ENCODE measurements at places on chromosomes 6 and 20.

- no peak for ATAC-seq
These were observed 189.9 kb downstream of the CENPW start for GRCh38 chr6:126529637-126530362.

DNA sequence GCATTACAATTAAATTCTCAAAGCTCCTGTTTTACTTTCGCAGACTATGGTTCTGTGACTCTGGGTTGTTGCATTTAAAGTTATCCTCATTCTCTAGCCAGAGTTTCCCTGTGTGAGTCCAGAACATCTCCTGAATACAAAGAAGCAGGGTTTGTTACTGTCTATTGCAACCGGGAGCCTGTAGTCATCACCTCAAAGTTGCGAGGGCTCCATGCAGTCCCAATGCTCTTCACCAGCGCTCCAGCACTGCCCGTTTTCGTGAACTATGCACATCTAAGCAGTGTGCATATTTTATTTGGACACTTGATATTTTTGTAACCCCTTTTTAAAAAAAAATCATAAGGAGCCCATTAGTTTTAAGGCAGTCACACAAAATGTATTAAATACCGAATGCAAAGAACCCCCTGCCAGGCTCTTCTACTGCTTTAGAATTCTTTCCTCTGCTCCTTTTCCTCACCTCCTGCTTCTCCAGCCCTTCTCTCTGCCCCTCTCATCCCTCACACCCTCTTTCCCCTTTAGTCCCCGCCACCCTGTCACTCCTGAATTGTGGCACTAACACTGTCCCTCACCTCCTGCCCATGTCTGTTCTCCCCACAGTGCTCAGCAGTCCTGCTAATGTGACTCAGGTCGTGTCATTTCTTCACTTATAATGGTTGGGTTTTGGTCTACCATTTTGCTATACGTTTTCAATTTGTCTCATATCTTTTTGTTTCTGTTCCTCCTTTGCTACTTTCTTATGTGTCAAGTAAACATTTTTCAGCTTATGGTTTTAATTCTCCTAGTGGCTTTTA lies 1.1 kb upstream of the HLA-C start:
- ATAC-seq, result no peak

DNA sequence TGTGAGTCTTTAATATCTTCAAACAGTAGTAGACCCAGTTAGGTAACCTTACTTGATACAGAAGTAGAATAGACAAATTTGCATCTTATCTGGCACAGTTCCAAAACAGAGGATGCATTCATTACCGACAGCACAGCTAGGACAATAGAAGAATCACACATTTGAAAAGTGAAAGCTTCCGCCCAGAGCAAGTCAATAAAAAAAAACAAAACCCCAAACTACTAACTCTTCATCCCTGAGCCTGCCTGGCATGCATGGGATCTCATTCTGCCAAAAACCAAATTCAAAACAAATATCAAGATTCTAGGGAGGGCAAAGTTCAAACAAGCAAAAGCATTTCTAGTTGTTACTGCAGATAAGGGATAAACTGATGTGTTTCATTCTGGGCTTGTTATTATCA lies 235.4 kb downstream of the BTBD9 start:
- ATAC-seq, result peak; percentile 45

- ATAC-seq, result no peak
These were observed 29.4 kb upstream of the ASF1A start for GRCh38 chr6:118864341-118865099.

GRCh38 chr6:14450578-14450977 lies 333.0 kb downstream of the CD83 start:
- ATAC-seq, result no peak

- no peak for ATAC-seq
These were observed 16.9 kb downstream of the KCNK15 start for GRCh38 chr20:44762466-44763140.

- ATAC-seq, result no peak
These were observed 54.6 kb upstream of the DDR1 start for GRCh38 chr6:30829639-30830255.

DNA sequence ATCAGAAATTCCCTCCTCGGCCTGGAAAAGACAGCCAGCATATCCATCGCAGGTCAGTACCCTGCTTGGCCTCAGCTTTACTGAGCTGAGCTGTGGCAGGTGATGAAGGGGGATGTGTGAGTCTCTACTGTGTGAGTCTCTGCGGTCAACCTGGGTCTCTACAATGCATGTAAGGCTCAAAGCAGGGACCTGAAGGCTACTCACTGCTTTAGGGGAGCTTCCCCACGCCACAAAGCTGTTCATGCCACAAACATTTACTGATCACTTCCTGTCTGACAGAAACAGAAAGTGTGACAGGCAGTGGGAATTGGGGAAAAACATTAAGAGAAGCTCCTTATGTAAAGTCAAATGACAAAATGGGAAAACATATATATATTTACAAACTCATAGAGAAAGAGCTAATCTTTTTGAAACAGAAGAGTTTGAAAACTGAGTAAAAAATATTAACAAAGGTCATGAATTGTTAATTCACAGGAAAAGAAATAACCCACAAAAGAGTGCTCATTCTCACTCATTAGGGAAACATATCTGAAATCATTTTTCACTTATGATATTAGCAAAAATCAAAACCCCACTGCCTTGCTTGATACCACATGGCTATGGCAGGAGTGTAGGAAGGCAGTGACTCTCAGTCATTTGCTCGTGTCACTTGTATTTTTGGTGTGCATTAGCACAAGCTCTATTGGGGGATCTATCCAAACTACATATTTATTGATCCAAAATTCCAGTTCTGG lies 5.8 kb downstream of the BTN3A3 start:
- ATAC-seq, result no peak

DNA sequence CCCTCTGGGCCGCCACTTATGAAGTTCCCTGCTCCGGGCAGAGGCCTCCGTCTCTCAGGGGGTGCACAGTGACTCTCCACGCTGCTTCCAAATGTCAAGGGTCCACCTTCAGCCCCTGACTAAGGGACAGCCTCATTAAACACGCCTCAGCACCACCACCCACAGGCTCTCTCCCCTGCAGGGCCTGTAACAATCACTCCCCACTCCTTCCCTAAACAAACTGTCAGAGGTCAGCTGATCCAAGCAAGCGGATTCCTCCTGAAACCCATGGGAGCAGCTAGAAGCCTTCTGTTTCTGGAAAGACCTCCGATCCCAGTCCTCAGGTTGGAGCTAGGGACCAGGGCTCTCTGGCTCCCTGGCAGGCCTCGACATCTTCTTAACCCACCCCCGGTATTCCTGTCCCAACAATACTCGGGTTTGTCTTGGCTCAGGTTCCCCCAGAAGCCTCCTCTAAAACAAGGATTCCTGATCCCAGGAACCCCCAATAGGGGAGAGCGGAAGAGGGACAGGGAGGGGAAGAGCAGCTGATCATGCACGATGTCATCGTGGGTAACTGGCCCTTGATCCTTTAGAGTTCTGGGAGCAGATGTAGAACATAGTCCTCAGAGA lies 181.0 kb downstream of the ZNF217 start:
- peak; percentile 6 for ATAC-seq

DNA sequence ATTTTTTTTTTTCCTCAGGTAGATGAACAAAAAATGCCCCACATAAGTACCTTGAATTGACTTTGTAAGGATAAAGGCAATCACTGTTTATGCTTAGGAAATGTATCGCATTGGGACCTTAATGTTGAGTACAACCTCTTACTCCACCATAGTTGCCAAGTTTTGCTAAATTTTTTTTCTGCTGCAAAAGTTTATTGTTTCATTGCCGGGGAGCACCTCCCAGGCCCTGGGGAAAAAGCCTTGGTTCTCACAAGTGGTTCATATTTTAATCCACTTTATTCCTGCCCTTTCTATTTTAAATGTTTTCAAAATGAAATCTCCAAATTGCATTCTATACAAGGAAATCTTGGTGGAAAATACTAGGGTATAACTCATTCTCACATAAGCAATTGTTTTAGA lies 52.3 kb upstream of the UTRN start:
- ATAC-seq, result no peak

- no peak for ATAC-seq
These were observed 85.7 kb downstream of the HIVEP1 start for GRCh38 chr6:12097791-12098190.

DNA sequence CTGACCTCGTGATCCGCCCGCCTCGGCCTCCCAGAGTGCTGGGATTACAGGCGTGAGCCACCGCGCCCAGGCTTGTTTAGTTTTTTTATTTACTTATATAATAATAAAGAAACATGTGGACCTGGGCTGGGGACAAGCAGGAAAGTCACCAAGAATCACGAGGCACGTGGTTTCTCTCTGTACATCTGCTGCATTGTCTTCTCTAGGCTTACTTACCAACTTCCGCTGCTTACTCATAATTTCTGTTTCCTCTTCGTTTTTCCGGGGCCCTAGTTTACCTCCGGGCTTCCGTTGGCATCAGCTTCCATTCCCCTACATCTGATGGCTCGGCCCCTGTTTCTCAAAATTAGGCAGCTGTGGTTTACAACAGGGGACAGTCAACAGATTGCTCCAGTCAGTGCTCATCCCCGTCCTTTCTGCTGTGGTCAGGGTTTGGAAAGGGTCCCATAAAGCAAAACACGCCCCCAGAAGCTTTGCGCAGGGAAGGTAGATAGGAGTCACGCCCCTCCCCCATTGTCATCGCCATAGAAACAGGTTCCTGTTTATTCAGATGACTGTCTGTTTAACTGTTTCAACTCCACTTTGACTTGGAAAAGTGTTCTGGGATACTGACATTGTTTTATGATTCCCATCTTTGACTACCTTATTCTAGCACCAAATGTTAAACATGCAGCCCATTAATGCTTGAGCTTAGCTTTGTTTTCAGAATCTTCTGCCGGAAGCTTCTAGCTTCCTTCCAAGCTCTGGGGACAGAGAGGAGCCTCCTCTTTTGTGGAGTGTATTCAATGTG lies 31.9 kb upstream of the TXLNB start:
- peak; percentile 17 for ATAC-seq

GRCh38 chr6:115514656-115515055 lies 546.0 kb downstream of the FRK start:
- ATAC-seq, result no peak

GRCh38 chr20:37345339-37346235 lies at the start of gene SRC:
Gene SRC, plus strand, starts transcription at chr20:37346140. Its CDS starts 38,014 bp downstream, at chr20:37384154.
- peak; percentile 74 for ATAC-seq
